ENCODE measurements at places on chromosomes 3 and 15.

DNA sequence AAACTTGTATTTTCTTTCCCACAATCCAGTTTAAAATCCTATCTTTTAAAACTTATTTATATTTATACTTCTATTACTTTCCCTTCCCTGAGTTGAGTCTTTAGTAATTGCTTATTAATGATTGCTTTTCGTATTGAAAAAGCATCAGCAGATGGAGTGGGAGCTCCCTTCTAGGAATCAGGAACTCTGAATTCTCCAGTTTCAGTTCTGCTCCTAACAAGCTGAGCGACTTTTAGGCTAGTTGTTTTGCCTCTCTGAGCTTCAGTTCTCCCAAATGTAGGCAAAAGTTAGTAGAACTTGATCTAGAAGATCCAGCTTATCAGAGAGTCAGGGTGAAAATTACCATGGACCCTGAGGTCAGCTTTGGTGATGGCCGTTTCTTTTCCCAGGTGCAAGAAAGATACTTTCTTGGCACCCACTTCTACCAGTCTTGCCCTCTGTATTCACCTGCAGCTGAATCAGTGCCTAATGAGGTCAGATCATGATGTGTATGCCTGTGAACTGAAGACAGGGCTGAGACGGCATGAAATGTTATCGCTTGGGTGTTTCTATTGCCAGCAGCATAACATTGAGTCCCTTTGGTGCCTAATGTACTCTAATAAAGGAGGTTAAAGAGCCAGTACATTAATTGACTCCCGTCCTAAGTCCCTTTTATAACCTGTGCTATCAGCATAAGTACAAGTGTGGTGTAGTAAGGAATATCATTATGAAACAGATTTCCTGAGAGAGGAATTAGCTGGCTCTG, 194.5 kb upstream of the TBC1D5 start:
- peak; percentile 43 for DNase-seq

DNA sequence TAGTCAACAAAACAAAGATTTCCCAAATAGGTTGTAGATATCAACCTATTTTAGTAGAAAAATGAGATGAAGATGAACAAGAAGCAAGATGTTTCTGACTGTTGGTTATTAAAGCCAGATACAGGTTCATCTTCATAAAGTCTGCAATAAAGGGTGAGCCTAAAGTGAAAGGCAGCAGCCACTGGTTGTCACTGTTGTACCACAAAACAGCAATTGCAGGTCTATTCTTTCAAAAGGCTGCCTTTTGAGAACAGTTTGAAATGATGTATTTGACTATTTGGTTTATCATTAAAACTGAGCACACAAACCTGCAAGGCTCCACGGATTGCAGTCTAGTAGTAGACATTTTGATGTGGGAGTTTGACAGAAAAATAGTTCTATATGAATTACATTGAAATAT, 543.4 kb downstream of the GBE1 start:
- DNase-seq = no peak

DNA sequence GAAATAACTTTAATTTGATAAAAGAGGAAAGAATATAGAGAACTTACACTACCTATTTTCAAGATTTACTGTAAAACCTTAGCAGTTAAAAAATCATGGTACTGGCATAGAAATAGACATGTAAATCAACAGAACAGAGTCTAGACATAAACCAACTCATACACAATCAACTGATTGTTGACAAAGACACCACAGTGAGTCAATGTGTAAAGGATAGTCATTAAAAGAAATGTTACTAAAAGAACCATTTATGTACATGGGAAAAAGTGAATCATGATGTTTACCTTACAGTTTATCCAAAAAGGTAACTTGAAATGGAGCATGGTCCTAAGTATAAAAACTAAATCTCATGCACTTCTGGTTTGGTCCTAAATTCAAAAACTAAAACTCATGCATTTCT, 847.4 kb downstream of the IGSF11 start:
- no peak for DNase-seq

GRCh38 chr3:63851287-63851686, 12.3 kb downstream of the THOC7 start:
- no peak for DNase-seq

- DNase-seq = no peak
These were observed 504.1 kb downstream of the TBL1XR1 start for GRCh38 chr3:176692966-176693785.

Data from NCI-H1105 treated with DMSO at 0.1 percent for 48 hours (cell line).